ENCODE measurements at places on chromosomes 2 and 18.

DNA sequence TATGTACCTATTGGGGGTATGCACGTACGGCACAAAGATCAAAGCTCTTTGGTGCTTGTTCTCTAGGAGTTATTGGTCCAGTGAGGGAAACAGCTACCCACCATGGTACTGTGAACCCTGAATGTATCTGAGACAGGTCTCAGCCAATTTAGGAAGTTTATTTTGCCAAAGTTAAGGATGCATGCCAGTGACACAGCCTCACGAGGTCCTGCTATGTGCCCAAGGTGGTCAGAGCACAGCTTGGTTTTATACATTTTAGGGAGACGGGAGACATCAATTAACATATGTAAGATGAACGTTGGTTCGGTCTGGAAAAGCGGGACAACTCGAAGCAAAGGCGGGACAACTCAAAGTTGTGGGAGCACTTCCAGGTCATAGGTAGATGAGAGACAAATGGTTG, 75.8 kb downstream of the SOWAHC start:
- no peak for DNase-seq

DNA sequence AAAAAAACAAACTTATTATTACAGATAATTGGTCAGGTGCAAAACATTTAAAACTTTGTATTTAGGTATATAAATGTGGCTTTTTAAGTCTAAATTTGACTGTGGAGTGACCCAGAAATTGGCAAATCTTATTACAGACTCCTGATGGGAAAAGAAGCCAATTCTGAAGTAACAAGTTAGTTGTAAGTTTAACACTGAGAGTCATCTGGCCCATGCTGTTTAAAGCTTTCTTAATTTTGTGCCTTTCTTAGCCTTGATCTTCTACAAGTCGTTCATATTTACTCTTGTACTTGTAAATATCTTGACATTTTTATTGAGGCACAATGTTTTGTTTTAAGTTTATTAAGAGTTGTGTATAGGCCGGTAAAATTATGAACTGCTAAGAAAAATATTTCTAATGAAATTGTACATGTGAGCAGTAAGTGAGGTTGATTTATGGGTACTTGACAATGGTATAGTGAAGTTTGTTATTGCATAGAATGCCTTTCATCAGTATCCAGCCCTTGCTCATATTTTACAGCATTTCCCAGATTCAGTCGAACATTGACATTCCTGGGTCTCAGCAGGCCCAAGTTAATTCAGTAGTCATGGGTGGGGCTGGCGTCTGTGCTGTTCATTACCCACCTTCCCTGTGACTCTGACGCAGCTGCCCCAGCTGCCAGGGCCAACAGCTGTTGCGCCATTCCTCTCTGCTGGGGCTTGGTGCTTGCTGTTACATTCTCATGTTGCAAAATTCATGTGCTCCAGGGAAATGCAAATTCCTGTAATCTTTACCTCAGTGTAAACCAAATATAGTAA, 121.4 kb downstream of the ZNF236 start:
- DNase-seq: no peak

- DNase-seq: no peak
Measured at GRCh38 chr2:78606895-78607294, 418.6 kb upstream of the REG3G start.

DNA sequence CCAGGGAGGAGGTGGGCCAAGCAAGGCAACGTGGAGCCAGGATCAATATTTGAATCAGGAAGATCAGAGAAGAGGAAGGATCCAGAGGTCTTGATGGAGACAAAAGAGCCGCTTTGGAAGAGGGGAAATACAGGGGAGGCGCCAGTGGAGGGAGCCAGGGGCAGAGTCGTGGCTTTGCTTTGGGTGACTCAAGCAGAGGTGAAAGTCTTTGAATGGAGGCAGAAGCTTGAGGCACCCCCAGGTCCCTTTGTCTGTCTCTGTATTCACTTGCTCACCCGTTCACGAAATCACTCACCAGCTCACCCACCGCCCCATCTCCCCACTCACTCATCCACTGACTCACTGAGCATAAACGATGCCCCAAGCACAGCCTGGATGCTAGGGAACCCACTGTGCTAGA, 134.1 kb downstream of the ACOXL start:
- DNase-seq: no peak

GRCh38 chr2:17627434-17627833, 86.9 kb downstream of the VSNL1 start:
- no peak for DNase-seq

DNA sequence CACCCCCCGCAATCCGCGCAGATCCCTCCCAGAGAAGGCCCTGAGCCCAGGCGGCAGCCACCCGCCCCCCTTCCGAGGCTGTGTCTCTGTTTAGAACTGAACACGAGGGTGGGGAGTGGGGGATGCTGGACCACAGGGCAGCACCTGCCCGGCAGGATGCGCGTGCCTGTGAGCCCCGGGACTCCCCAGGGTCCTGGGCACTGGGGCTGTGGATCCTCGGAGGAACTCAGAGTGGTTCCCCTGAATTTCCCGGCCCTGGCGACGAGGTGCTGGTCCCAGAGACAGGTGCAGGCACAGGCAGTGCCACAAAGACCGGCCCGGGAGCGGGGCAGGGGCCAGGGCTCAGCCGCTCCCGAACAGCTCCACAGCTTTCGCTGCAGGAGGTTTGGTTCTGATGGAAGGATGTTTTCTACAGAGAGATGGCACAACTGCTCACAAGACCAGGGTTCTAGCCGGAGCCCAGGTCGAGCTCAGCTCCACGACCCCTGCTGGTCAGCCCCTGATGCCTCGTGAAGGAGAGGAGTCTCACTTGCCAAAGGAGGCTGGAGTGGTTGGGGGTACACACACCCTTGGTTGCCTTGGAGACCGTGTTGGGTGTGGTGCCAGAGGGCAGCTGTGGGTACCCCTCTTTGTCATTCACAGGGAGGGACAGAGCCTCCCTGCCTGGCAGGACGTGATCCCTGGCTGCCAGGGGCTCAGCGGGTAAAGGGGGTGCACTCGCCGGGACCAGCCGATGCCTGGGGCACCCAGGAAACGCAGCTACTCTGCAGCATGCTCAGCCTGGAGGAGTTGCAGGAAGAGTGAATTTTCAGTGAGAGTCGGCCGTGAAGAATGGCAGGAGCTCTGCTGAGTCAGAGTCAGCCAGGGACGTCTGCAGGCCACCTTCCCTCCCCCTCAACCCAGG, 4.4 kb upstream of the NEU4 start:
- peak; percentile 30 for DNase-seq

GRCh38 chr2:233084488-233084887, 24.3 kb downstream of the INPP5D start:
- peak; percentile 70 for DNase-seq

DNA sequence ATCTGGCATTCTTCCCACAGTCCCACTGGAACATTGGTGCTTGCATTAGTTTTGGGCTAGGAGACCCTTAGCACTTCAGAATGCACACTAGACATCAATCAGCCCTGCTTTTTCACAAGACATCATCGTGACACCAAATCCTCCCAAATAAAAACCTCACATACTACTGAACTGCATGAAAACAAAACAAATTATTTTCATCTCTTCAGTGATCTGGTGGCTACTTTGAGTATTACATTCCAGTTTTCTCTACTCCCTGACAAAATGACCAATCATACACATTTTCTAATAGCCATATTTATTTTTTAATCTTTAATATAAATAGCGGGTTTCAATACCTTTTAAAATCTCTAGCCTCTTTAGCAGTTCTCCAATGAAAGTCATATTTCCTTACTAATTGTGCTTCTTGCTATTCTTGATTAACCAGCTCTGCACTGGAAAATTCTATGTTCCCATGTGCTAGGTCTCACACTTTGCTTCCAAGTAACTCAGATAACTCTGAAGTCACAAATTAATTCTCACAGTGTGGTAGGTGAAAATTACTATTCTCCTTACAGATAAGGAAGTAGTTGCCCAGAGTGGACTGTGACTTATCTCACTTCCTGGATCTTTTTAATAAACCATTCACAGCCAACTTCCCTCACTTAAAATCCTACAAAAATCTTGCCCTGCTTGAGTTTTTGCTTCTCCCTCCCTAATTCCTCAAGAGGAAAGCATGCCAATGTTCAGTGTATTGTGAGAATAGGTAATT, 82.5 kb upstream of the EPB41L3 start:
- DNase-seq: no peak

DNA sequence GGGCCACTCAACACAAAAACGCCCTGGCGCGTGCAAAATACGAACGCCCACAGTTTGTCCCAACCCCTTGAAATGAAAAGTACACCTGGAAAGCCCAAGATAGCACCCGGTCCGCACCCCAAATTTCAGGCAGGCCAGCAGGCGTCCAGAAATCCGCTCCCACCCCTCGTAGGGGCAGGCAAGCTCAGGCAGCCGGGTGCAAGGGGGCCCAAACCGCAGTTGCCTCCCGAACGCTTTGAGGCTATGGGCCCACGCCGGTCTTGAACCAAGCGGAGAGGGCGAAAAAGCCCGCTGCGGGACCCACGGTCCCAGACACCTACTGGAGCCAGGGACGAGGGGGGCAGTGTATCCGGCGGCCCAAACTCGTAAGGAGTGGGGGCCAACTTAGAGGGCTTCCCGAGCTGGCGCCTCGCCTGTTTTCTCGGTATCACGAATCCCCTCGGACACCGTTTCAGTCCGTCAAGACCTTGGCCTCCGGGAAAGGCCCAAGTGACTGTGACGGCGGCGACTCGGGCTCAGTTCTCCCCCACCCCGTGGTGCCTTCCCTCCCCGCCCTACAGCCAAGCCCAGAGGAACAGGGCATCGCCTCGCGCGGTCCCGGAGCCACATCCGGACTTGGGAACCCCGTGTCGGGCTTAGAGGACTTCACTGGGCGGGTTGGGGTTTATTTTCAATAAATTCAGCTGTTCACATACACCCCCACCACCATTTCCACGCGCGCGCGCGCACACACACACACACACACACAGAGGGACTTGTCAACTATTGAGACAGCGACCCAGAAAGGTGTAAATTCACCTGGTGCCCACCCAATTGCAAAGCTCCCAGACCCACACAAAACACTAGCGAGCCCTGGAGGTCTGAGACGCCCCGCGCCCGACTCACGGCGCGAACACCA, 6.2 kb upstream of the SATB2 start:
- no peak for DNase-seq

GRCh38 chr18:13793819-13794218, 30.1 kb upstream of the MC5R start:
- no peak for DNase-seq

GRCh38 chr2:176830362-176830761, 382.2 kb upstream of the HNRNPA3 start:
- DNase-seq: no peak

- DNase-seq: no peak
Measured at GRCh38 chr2:133139847-133140533, 428.3 kb downstream of the NCKAP5 start.

DNA sequence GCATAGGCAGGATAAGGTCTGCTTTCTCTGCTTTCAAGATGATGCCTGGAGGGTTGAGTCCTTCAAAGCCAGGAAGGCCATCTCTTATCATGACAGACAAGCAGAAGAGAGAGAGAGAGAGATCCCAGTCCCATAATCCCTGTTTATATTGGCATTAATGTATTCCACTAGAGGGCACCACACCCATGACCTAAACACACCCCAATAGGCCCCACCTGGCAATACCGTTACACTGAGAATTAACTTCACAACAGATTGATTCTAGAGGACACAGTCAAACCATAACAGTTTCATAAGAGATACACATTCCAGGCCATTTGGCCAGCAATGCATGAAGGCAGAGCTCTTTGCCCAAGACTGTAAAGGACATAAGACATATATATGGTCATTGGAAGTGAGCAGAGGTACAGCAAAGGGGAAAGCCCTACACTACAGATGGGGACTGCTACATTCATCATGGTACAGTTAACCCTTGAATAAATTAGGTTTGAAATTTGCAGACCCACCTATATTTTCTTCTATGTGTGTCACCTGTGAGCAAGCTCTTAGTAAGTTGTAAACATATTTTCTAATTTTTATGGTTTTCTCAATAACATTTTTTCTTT, 1516.1 kb downstream of the RPIA start:
- no peak for DNase-seq

- no peak for DNase-seq
Measured at GRCh38 chr2:71502941-71503738, 49.8 kb downstream of the DYSF start.

- DNase-seq: no peak
Measured at GRCh38 chr2:205556357-205556756, 125.9 kb upstream of the NRP2 start.

GRCh38 chr2:10124538-10125045, 2.1 kb downstream of the RRM2 start:
- no peak for DNase-seq

GRCh38 chr2:178258916-178259315, 64.6 kb downstream of the OSBPL6 start:
- no peak for DNase-seq

- DNase-seq: peak; percentile 17
Measured at GRCh38 chr2:238157506-238158017, 1.2 kb upstream of the ERFE start.

DNA sequence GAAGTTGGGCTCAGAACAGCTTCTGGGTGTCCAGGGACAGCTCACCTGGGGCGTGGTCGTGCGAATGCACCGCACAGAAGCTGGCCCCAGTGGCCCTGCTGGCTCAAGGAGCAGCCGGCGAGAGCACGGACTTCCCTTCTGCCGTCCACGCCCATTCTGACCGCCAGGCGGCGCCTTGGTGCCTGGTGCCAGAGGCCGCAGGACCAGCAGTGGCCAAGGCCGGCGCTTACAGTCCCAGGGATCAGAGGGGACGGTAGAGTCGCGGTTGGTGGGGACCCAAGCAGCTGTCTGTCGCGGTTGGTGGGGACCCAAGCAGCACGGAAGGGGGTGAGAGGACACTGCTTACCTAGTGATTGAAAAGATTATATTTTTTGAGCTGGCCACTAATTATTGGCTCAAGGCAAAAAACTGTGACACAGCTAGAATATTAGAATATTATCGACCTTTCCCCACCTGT, 25.7 kb downstream of the NPPC start:
- peak; percentile 75 for DNase-seq

GRCh38 chr2:140249821-140250220, 1469.6 kb upstream of the NXPH2 start:
- no peak for DNase-seq

DNA sequence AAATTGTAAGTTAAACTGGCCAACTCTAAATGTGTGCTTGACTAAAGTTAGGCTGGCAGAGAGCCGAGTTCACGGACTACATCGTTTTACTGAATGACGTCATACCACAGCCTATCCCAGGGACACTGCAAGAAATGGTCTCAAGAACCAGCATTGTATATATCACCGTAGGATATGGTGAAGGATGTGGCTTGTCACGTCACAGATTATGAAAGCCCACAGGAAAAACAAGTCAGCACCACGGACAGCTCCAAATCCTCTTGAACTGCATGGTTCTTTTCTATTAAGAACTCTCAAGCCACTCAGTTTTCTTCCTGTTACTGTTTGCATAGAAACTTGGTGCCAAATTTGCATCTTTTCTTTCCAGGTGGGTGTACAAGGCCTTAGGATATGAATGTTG, 85.1 kb upstream of the ACAA2 start:
- DNase-seq: peak; percentile 57

- no peak for DNase-seq
Measured at GRCh38 chr18:13241893-13242175, 23.3 kb downstream of the LDLRAD4 start.

- DNase-seq: no peak
Measured at GRCh38 chr18:47969816-47970215, 39.4 kb upstream of the SMAD2 start.

Measured in left cardiac atrium (tissue), 4 donors.